ENCODE measurements at places on chromosomes 1 and 21.

GRCh38 chr1:29983321-29983720 is 740.1 kb downstream of the MATN1 start:
- DNase-seq: no peak

DNA sequence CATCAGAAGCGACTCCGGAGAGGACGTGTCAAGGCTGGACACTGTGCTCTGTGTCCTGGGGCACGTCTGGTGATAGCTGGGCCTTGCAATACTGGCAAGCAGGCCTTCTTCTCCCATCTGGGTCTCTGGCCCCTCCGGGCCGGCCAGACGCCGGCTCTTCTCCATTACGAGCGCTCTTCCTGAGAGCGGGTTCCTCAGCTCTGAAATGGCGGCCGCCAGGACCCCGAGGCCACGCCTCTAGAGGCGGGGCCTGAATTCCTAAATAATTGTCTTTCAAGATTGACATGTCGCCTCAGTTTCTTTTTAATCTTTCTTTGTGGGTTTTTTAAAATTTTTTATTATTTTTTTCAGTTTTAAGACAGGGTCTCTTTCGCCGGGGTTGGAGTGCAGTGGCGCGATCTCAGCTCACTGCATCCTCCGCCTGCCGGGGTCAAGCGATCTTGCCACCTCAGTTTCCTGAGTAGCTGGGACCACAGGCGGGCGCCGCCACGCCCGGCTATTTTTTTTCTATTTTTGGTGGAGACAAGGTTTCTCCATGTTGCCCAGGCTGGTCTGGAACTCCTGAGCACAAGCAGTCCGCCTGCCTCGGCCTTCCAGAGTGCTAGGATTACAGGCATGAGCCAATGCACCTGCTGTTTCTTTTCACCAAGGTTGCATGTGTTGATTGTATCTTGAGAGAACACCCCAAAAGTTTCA is 9.2 kb downstream of the RNF2 start:
- DNase-seq: no peak

DNA sequence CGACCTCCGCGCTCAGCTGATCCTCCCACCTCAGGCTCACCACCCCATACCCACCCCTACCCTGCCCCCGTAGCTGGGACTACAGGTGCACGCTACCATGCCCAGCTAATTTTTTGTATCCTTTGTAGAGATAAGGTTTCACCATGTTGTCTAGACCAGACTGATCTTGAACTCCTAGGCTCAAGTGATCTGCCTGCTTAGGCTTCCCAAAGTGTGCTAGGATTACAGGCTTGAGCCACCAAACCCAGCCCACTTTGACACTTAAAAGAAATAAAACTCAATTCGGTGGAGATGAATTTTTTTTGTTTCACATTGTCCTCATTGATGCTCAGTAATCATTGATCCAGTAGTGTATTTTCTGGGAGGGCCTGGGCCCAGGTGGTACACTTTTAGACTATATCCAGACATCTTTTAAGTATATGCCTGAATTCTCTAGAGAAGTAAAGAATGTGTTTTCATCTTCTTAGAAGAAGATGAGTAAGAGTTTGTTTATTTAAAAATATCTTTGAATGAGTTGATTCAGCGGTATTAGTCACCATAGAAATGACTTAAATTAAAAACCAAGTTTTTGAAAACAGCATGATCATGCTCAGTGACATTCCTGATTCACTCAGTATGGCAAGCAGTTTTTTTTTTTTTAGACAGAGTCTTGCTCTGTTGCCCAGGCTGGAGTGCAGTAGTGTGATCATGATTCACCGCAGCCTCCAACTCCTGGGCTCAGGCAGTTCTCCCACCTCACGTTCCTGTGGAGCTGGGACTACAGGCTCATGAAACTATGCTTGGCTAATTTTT is 57.8 kb downstream of the EPB41 start:
- no peak for DNase-seq

DNA sequence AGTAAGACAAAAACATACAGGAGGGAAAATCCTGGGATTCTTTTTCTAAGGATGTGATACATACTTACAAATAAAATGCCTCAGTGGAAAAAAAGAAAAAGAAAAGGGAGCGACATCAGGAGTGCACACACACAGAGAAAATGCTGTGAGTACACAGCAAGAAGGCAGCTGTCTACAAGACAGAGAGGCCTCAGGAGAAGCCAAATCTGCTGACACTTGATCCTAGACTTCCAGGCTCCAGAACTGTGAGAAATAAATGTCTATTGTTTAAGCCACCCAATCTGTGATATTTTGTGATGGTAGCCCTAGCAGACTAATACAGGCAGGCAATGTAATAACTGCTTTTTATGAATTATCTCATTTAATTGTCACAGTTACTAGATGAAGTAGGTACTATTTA is 17.0 kb upstream of the TRIM45 start:
- DNase-seq: no peak

- DNase-seq: no peak
Observed at GRCh38 chr1:230236301-230237008, 169.4 kb downstream of the GALNT2 start.
